ENCODE measurements at places on chromosomes 12 and 14.

DNA sequence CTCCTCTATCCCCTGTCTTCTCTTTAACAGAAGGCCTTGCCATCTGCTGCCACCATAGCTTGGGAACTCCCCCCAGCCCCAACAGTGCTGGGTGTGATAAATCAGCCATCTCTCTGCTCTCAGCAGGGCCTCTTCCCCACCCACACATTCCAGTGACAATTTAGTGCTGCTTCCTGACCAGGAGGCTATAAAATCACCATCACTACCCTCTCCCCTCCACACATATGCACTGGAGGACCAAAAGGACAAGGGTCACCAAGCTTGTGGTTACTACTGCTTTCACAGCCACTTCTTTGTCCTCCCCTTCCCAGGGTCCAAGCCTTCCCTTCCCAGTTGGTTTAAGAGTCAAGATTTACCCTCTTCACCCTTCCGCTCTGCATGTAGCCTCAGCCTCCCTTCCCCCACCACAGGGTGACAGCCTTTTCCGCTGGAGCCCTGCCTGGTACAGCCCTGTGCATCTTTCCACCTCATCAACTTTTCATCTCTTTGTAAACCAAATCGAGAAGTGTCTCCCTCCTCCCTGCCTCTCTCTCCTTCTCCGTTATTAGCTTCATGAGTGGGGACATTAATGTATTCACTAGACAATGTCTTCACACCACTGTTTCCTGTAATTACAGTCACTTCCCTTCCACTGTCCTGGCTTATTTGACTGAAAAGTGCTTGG is 9.4 kb downstream of the PSMB5 start:
- DNase-seq = no peak

GRCh38 chr12:70549340-70550179 is 87.7 kb downstream of the PTPRB start:
- DNase-seq = no peak

- no peak for DNase-seq
These were observed 74.6 kb downstream of the KITLG start for GRCh38 chr12:88505696-88506095.

DNA sequence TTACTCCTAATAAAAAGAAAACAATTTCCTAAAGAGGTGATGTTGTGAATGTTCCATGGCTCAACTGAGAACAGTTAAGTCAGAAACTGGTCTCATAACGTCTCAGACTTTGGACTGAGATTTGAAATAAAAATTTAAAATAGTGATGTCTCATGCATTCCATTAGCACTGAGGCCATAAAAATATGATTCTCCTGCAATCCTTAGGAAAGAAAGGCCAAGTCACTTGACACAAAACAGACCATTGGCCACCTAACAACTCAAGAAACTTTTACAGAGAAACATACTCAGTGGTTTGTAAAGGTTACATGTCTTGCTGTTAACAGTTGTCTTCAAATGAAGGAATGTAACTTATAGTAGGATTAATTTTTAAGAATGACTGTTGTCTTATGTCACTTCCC is 58.1 kb downstream of the STAB2 start:
- DNase-seq = peak; percentile 11

DNA sequence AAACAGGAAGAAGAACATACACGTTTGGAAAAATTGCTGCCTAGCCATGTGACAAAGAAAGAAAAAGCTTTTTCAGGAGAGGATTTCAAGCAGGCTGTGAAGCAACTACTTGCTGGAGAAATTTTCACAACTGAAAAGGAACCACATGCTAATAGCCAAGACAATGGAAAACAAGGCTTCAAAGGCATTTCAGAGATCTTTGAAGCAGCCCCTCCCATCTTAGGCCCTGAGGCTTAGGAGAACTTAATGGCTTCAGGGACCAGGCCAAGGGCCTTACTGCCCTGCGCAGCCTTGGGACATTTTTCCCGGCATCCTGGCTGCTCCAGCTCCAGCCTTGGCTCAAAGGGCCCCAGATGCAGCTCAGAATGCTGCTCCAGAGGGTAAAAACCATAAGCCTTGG is 255.9 kb upstream of the ARID2 start:
- DNase-seq = no peak

DNA sequence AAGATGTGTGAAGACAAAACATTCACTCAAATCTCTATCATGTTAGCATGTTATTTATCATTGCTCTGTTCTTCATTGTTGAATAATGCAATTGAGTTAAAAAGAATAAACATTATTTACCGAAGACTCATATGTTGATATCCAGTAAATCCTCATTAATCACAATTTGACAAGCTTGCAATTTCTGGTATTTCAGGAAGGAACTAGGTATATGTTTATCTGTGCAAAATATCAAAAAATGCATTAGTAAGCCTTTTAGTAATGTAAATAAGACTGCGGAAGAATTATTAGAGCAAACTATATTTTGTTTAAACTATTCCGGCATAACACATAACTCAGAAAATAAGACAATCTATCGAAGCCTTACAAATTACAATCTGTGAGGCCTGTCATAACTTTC is 222.7 kb upstream of the NOVA1 start:
- DNase-seq = no peak

GRCh38 chr14:61513986-61514830 is 181.1 kb upstream of the HIF1A start:
- DNase-seq = no peak

DNA sequence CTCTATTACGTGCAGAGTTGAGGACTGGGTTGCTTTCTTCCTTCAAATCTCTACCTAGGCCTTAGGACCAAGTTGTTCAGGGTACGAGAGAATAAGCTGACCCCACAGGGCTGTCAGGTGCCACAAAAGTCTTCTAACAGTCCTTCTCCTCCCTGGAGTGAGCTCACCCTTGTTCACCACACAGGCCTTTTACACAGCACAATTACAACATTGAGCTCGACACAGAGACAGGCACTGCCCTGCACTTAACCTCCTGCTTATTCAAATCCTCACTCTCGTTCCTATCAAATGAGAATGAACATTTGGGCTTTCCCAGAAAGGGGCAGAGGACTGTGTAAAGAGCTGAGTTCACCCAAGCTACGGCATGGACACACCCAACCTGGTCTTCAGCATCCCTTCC is 2.4 kb downstream of the GALNT6 start:
- DNase-seq = no peak

GRCh38 chr12:83666690-83667089 is 980.0 kb downstream of the TMTC2 start:
- no peak for DNase-seq

- no peak for DNase-seq
These were observed 60.7 kb downstream of the NTF3 start for GRCh38 chr12:5492562-5492961.

DNA sequence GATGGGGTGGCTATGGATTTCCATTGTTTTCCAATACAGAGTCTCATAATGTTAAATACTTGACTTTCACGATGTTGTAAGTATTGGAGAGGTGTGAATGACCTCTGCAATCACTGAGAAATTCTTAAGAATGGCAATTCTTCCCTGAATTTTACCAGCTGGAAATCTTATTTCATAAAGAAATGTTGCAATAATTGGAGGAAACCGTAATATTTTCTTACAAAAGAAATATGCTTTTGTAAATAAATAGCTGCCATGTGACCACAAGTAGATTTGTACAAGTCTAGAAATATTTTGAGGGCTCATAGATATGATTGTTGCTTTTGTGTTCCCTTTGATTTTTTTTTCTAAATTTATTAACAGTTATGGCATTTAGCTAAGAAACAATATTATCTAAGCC is 308.7 kb upstream of the ATP2B1 start:
- DNase-seq = no peak

DNA sequence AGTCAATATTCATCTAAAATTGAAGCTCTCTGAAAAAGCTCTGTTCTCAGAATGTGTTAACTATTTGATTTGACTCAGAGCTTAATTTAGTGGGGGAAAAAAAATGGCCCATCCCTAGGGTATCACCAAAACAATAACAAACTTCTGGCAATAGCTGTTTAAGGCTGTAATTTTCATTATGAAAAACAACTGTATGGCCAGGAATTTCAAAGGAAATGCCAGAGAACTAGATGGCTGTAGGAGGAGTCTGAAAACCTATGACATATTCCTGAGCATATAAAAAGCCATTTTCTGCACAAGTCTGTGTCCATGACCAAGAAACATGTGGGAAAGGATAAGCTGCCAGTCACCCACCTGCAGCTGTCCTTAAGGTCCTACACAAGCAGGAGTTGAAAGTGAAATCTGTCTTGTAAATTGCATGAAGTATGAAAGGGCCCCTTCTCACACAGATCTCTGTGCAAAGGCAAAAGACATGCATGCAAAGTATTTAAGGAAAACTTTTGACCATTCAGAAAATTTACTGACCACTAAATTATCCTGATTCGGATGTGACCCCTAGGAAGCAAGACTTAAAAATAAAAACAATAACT is 299.1 kb downstream of the BTG1 start:
- peak; percentile 20 for DNase-seq

GRCh38 chr12:64739778-64740177 is 19.4 kb downstream of the GNS start:
- DNase-seq = peak; percentile 45

- DNase-seq = no peak
These were observed 2.3 kb downstream of the SERPINA5 start for GRCh38 chr14:94583557-94583956.

GRCh38 chr12:95474660-95474958 is 657 bp downstream of the METAP2 start:
- DNase-seq = no peak

- peak; percentile 41 for DNase-seq
These were observed 31.2 kb downstream of the TAS2R7 start for GRCh38 chr12:10771132-10771733.

DNA sequence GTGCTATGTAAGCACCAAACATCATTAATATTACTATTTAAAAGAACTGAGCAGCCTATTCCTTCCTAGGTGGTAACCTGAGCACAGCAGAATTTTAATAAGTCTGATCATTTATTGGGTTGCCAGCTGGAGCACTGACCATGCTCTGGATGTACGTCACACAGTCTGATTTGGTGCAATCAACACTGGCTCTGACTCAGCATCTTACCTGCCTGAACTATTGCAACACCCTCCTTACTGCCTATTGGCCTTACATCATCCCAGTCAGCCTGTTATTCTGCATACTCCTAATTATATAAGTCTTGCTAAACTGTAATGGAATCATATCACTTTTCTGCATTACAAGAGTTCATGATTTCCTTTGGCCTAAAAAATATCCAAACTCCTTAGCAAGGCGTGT is 149.7 kb downstream of the PTPRO start:
- DNase-seq = no peak

DNA sequence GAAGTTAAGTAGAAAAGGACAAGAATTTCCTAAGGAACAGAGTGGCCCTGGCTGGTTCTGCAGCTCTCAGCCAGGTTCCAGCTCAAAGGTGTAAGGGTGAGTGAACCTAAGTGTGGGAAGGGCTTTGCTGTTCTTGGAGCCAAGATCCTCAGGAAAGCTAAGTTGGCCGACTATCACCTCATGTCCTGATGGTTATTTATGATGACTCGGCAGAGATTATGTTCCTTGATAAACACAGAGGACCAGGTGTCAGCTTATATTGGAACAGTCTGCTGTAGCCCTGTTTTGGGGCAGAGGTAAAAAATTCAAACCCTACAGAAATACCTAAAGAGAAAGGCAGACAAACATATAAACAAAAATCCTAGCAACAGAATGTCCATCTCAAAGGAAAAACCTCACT is 128.5 kb downstream of the TBX3 start:
- DNase-seq = no peak

DNA sequence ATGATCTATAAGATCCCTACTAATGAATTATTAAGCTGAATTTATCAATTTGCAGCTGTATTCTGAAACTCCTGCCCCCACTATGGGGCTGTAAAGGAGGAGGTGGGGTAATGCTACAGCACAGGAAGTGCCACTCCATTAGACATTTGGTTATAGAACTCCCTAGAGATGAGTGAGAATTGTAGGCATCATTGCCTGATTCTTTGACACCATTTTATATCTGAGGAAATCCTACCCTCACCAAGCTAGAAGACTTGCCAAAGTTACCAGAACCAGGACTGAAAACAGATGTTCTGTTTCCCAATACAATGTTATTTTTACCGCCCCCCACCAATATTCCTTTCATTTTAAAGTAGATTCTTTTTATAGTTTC is 182.4 kb downstream of the EGLN3 start:
- peak; percentile 66 for DNase-seq

DNA sequence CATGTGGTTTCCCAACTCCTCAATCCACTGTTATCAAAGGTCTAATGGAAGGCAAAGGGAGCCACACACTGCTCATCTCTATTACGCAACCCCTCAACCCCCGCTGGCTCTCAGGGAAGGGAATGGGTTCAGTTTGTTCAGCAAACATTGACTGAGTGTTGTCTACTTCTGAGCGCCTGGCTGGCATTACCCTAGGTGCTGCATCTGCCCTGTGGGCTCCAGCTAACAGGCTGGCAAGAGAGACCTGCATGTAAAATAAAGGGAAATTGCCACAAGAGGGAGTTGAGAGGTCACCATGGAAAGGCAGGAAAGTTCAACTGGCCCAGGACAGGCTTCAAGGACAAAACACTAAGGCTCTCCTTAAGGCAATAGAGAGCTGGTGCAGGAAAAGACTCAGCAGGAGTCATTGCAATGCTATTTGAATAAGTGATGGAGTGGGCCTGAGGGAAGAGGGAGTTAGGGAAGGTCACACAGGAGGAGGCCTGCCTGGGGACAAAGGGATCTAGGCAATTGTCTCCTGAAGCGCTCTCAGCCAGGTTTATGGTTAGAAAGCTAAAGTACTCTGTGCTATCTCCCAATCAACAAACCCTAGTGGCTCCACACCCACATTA is 5.5 kb upstream of the ZNF740 start:
- peak; percentile 43 for DNase-seq

- peak; percentile 63 for DNase-seq
These were observed 5.8 kb downstream of the WSB2 start for GRCh38 chr12:118055144-118055557.

DNA sequence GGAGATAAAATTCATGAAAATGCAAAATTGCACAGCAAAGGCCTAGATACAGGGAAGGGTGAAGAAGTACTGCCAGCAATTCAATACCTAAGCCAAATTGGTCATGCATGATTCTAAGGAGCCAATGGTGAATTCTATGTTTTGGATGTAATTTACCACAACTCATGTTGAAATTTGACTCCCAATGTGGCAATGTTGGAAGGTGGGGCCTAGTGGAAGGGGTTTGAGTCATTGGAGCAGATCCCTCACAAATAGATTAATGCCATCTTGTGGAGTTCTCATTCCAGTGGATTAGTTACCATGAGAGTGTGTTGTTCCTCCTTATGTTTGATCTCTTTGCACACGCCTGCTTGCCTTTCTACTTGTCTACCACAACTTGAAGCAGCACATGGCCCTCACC is 194.0 kb upstream of the ALG10 start:
- no peak for DNase-seq

DNA sequence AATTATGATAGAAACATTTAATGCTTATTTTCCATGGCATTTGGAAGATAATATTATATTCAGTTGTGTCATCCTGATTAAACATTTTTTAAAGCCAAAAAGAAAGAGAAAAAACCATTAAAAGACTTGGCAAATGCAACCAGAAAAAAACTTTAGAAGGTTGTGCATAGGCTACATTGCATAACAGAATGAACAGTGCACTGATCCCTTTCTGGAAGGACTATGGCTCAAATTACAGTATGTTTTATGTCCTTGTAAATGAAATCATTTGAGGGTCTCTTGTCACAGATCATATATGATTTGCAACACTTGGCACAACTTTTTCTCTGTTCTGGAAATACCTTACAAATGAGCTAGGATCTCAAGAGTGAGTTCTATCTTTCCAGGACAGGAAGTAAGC is 275.2 kb upstream of the FLRT2 start:
- no peak for DNase-seq

All from fibroblast of skin of back (primary cell).